LHCN-M2 (cell line): ENCODE measurements at places on chromosomes 7 and 10. TPM values are rescaled to one million over a fixed set of nuclear protein-coding genes. Genes with fewer than 3 reads are reported as not detected.

The ETV1 gene
- 24.1 and 33.2 TPM in 2 replicates for total RNA-seq

The LRRC4 gene
- total RNA-seq = 0.38 and 0.98 TPM in 2 replicates

The PRF1 gene
- total RNA-seq = not detected in 2 replicates

The ARMS2 gene
- total RNA-seq = not detected in 2 replicates

The ARHGAP22 gene
- total RNA-seq = 255 and 312 TPM in 2 replicates
